ENCODE measurements at places on chromosomes 7 and 10.

DNA sequence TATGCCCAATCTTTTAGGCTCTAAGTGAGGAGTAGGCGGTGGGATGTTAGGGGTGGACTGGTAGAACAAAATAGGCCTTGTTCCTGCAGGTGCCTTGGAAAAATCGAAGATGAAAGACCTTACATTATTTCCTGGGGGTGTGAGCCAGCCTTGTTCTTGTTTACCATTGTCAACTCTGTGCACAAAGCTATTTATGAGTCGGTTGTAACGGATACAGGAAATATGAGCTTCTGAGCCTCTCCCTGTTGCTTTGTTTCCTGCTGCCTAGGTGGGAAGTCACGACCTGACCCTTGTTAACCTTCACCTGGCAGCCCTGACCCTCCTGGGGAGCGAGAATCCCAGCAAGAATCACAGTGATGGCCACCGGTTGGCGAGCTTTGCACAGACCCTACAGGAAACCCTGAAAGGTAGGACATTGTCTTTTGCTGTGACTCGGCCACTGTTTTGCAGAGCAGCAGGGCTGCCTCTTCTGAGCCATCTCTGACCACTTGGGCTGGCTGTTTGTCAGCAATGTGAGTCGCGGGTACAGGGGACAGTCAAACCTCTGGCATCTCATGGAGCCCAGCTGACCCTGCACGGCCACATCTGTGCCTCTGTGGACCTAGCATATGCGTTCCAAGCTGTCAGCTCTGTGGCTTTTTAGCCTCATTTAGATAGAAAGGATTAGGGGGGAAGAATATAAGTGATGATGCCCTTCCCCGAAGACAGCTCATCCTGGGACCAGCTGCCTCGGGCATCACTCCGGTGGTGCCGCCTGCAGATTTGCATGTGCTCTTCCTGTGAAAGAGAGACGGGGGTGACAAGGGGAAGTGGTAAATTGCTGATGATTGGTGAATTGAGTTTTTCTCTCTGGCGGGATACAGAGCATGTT lies 102.1 kb upstream of the ANLN start:
- no peak for DNase-seq

DNA sequence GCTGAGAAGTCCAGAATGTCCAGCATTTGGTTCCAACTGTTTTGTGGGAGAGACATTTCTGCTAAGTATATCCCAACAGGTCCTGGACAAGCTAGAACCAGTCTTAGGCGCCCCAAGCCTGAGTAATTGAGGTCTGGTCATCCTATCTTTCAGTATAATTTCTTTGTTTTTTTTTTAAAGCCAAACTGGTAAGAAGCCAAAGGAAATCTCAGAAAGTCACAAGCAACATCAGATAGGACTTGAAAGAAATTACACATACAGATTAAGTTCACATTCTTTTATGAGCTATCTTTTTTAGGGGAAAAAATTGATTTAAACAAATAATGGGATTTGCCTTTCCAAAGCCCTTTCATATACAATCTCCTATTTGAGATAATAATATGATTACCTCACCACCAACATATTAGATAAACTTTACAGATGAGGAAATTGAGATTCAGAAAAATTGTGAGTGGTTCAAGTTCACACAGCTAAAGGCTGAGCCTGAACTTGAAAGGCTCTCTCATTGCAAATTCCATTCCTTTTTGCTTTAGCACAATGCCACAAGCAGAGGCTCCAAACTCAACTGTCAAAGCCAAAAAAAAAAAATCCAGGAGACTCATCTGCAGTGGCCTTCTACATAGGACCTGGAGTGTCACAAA lies 15.0 kb downstream of the PDLIM1 start:
- no peak for DNase-seq

DNA sequence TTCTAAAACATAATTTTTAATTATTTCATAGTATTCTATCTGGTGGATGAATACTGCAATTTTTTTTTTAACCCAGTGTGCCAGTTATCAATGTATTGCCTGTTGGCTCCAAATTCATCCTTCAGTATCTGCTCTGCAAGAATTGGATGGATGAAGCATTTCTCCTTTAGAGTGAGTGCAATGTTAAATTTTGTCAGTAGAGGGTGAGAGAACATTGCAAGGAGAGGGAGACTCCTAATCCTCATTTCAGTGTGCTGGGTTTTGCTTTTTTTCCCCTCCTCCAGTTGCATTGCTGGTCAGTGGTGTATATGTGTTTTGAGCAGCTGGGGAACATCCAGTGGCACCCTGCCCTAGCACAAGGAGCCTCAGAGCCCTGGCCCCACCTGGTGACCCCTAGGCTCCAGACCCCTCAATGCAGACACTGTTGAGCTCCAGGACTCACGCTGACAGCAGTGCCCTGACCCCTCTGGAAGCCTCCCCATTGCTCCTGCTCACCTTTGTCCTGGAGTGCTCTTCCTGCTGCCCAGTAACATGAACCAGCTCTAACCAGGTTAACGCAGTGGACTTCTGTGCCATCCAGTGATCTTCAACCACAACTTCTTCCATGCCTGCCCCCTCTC lies 199.4 kb downstream of the USP6NL start:
- no peak for DNase-seq

DNA sequence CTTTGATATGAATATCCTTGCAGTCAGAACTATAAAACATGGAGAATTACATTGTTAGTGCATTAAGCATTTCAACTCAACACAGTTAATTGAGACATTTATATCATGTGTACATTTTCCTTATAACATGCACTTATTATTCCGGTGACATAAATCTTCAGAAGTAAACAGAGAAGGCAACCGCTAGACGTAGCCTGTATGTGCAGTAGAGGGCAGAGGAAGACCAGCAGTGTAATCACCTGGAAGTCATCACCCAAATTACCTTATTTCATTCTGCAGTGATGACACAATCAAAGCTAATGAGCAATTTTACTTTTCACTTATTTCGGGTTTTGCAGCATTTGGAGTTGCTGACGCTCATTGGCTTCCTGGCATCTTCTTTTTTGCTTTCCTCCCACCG lies 394.6 kb downstream of the SDK1 start:
- no peak for DNase-seq

- DNase-seq, result no peak
These were observed at the start of gene LDB3 for GRCh38 chr10:86668297-86669165. TSS of gene LDB3 (plus strand) at chr10:86668511. CDS start at chr10:86668692, 181 bp downstream.

GRCh38 chr10:110822712-110823311 lies 48.9 kb upstream of the PDCD4 start:
- no peak for DNase-seq

- peak; percentile 88 for DNase-seq
These were observed 1.2 kb upstream of the LZTS2 start for GRCh38 chr10:100998183-100998990.

GRCh38 chr7:25964483-25964991 lies 187.5 kb upstream of the NFE2L3 start:
- DNase-seq, result no peak

- DNase-seq, result no peak
These were observed 295.0 kb upstream of the IGFBP3 start for GRCh38 chr7:46215987-46216567.

DNA sequence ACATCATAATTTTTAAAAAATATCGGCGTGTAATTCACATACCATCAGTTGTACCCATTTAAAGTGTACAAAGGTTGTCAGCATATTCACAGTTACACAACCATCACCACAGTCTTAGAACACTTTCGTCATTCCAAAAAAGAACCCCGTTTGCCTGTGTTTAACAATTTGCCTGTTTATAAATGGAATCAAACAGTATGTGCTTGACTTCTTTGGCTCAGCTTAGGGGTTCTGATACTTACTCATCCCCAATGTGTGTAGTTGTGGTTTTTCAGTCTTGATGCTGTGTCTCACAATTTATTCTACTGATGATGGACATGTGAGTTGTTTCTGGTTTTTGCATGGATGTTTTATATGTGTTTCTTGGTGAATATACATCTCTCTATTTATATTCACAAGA lies 50.0 kb downstream of the PRPF18 start:
- no peak for DNase-seq

GRCh38 chr10:73110345-73110849 lies at the start of gene NUDT13:
TSS of gene NUDT13 (plus strand) at chr10:73110455. CDS start at chr10:73114366, 3,911 bp downstream.
- peak; percentile 88 for DNase-seq

- no peak for DNase-seq
These were observed 62.2 kb downstream of the NAMPT start for GRCh38 chr7:106222545-106222944.

DNA sequence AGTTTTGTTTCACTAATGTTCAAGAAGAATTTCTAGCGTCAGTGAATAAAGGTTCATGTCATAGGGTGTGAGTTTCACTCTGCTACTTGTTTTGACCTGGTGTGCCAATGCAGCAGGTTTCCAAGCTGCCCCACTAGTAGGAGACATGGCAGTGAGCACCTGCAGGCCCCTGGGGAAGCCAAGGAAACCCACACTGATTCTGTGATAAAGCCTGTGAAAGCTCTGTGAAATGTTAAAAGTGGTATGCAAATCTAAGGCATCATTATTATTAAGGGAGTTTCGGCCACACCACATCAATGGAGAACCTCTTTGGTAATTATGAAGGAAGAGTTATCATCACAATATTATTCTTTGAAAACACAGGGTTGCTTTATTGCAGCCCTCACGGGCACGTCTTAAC lies 46.4 kb downstream of the ABCB5 start:
- DNase-seq, result no peak

DNA sequence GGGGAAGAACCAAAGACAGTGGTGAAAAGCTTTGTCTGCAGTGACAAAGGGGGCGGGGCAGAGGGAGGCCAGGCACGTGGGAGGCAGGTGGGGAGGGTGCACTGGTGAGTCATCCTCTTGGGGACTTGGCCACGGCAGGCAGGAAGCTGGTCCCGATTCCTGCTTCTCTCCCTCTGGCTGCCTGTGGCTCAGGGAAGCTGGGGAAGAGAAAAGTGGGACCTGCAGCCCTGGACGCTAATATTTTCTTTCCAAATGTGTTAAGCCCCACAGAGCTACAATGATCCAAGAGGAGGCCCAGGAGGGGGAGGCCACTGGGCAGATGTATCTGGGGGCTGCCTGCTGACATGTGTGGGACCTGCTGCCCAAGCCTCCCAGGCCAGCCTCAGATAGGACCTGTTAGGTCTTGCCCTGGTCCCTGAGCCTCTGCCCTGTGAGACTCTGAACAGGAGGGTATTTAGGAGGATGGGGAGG lies 231.8 kb downstream of the KCNMA1 start:
- DNase-seq, result no peak

GRCh38 chr10:132593389-132593788 lies 55.8 kb downstream of the INPP5A start:
- no peak for DNase-seq

DNA sequence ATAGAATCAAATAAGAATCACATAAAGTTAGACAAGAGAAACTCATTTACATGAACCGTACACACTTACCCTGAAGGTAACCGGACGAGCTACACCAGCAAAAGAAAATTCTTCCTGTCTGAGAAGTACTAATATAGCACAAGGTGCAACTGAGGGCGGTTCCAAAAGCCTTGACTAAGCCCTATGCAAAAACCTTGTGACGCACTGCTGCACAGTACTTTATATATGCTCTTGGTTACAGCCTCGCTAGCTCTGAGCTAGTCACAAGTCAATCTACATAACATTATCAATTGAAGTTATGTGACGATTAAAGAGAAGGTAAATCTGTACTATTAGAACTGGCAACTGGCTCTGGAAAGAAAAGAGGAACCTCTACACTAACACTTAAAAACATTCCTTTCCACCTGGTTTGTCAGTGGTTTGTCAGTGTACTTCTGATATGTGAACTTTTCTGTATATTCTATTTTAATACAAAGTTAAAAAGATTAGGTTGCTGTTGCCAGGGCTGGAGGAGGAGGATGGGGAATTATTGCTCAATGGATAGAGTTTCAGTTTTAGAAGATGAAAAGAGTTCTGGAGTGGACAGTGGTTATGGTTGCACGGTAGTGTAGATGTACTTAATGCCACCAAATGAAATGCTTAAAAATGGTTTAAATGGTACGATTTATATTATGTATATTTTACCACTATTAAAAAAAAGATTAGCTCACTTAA lies 21.6 kb downstream of the NT5C3A start:
- DNase-seq, result no peak

- no peak for DNase-seq
These were observed 4.6 kb upstream of the GDF10 start for GRCh38 chr10:47295411-47295810.

GRCh38 chr7:76395965-76396726 lies 13.4 kb downstream of the SSC4D start:
- no peak for DNase-seq

GRCh38 chr10:30821994-30822692 lies 192.6 kb upstream of the LYZL2 start:
- DNase-seq, result no peak

DNA sequence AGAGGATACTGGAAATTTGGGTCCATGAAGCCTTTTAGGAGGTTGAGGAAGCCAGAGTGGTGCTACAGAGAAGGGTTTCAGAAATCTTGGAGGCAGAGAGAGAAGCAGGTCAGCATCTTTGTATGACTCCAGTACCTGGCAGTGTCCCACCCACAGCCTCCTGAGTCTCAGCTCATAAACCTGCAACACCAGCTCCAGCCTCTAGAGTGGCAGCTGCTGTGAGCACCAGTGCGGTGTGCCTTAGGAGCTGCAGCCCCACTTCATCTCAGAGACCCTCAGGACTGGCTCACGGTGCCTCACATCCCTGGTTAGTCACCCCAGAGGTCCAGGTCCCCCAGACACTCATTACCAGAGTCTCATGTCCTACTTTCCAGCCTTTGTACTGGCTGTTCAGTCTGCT lies 84.8 kb upstream of the PRKAR2B start:
- no peak for DNase-seq

DNA sequence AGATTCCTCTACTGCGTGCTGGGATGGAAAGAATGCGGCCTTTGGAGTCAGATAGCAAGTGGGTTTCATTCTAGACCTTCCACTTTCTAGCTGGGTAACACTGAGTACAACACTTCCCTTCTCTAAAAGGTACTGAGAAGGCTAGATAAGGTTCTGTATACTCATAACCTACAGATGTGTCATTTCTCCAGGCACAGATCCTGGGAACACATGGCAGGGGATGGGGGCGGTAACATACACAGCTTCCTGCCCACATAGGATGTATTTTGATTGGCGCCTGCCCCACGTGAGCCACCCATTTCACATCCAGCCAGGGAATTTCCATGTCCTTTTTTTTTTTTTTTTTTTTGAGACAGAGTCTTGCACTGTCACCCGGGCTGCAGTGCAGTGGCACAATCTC lies 31.8 kb downstream of the KLRG2 start:
- no peak for DNase-seq

DNA sequence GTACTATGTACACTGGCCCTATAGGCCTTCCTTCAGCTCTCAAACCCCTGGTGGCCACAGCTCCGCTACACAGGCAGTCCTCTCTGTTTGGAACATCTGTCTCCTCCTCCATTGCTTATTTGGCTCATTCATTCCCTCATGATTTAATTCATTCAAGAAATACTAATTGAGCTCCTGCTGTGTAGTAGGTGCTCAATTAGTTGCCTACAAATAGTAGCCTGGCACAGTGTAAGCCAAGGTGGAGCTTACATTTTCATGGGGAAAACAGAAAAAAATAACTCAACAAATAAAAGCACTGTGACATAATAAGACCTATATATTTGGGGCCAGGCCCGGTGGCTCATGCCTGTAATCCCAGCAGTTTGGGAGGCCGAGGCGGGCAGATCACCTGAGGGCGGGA lies 3.4 kb upstream of the FIS1 start:
- DNase-seq, result no peak

- no peak for DNase-seq
These were observed 199.0 kb downstream of the HTR7 start for GRCh38 chr10:90658791-90659190.
